ENCODE measurements at places on chromosomes 4 and X. TPM values are rescaled to one million over a fixed set of nuclear protein-coding genes. Genes with fewer than 3 reads are reported as not detected.

The GPRASP2 gene
- total RNA-seq, result 1.8 TPM

The INTU gene
- total RNA-seq, result 0.10 TPM

The SOWAHB gene
- total RNA-seq, result not detected

The ADGRG2 gene
- under 0.01 TPM for total RNA-seq

The PDHA1 gene
- 20.9 TPM for total RNA-seq

The SLC6A14 gene
- not detected for total RNA-seq

The NBDY gene
- 8.7 TPM for total RNA-seq

The CT45A1 gene
- not detected for total RNA-seq

The RTL5 gene
- 0.73 TPM for total RNA-seq
